Stimulated activated CD8-positive, alpha-beta memory T cell treated with anti-CD3 and anti-CD28 coated beads, Interleukin-7, amount 100 ng/mL, for 24 hours (primary cell): ENCODE measurements at places on chromosomes 2 and 18.

- DNase-seq = no peak
These were observed 15.5 kb upstream of the METTL21A start for GRCh38 chr2:207640661-207641060.

GRCh38 chr2:96505231-96505889, at the start of gene NEURL3:
TSS of gene NEURL3 (minus strand) at chr2:96505357. CDS start at chr2:96505286, 71 bp downstream.
- DNase-seq = no peak

GRCh38 chr2:195270466-195271039, 386.5 kb upstream of the SLC39A10 start:
- no peak for DNase-seq

DNA sequence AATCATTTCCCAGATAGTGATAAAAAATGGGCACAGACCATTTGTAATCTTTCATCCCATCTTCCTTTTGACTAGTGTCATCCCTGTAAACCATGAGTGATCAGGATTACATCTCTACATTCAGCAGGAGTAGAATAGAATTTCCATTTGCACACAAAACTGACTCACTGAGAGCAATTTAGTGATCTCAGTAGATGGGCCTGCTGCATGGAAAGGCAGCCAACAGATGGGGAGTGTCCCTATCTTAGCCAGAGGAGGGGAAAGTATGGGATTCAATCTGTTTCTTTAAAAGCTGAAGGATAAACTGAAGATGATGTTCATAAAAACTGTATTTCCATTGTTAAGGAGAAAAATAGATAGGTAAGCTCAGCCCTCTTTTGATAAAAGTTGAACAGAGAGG, 441.7 kb downstream of the ZNF521 start:
- no peak for DNase-seq

DNA sequence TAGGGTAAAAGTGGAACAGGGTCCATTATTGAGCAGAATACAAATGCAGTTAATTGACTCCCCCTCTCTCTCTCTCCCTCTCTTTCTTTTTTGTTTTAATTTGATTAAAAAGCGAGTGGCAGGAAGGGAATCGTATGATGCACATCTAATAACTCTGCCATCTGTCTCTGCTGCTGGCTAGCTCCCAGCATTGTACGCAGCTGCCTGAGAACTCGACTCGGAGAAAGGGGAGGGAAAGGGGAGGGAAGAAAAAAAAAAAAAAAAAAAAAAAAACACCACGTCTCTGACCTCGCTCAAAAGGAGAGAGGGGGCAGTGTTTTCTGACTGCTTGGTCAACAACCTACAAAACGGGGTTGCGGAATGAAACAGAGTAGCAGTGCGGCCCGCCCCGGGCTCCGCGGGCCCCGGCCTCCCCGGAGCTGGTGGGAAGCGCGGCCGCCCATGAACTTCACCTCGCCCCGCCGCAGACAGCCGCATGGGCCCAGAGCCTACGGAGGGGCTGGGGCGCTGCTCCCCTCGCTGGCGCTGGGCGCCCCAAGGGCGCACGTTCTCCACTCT, 265.7 kb downstream of the TCF4 start:
- no peak for DNase-seq

DNA sequence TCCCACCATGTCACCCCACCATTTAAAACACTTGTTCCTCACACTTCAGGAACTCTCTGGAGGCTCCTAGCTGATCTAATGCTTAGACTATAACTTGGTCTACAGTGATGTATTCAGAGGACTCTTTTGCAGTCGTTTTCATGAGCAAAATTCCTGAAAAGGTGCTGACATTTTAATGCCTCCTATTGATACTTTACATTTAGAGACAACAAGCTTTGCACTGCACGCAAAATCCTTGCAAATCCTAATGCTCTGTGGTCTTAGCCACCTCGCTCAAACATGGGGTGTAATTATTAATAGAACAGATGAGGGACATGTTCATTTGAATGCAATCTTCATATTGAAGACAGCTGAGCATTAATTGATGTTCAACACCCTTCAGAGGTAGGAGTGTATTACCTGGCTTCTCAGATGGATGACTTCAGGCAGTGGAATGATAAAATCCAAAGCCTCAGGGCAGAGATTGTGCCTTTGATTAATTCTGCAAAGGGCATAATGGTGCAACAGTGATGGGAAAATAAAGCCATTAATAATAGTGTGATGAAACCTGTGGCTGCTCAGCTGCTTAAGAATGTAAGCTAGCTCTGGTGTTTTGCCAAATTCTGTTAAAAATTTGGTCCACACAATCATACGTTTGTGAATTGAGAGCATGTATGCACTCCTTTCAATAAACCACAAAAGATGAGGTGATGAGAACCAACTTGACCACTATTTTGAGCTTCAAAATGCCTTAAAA, 5.4 kb downstream of the CTAGE1 start:
- no peak for DNase-seq

DNA sequence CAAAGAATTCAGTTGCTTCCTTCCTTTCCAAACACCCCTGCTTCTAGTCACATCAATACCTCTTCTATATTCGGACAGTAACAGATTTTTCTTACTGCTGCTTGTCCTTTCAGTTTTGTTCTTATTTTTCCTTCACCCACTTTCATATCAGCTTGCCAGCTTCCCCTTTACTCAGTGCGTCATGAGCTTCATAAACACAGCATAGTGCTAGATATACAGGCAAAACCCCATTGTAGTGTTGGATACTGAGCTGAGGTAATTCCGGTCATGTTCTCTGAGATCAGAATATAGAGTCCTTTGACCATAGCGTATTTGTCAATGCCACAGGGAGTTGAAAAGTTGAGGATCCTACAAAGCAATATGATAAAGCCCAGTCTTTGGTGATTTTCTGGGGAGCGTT, 2.4 kb downstream of the FARP2 start:
- DNase-seq = no peak

DNA sequence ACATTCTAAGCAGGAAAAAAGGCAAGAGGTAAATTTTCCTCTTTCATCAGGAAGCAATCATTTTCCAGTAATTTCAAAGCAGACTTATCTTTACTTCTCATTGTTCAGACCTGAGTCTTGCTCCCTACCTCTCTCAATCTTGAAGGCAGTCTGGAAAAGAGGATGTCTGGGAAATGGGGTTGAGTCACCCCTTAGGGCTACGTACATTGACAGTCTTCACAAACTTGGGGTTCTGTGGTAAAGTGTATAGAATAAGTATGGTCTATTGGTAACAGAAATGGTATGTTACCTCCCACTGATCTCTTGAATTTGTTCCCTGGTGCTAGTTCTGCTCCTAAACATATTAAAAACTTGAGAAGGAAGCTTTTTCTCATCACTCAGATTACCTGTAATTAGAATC, 361.3 kb downstream of the SS18 start:
- DNase-seq = no peak

DNA sequence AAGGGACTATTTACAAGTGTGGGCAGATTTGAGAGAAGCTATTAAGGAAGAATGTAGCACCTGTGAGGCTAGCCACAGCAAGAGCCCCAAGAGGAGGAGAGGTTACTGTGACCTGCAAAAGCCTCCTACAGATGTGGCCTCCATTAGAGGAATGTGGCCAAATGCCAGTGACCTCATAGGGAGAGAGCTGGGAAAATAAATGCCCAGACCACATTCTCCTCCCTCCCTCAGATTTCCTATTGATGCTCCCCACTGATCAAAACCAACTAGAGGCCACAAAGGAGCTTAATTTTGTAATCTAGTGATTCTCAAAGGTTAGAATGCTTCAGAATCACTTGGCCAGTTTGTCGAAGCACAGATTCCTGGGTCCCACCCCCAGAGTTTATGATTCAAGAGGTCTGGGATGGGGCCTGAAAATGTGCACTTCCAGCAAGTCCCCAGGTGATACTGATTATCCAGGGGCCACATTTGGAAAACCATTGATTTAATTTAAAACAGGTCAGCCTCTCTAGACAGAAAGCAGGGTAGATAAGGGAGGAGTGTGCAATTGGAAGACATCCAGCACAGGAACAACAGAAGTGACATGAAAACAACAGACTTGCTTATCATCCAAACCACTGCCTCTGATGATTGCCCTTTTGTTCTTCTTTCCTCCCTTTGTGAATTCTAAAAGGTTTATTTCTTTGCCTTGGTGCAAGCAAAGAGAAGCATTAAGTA, 61.2 kb upstream of the RBBP8 start:
- no peak for DNase-seq

- DNase-seq = no peak
These were observed 72.6 kb upstream of the ZNF532 start for GRCh38 chr18:58792086-58792485.

GRCh38 chr18:79763407-79763806, 34.3 kb upstream of the KCNG2 start:
- DNase-seq = no peak

GRCh38 chr2:128037649-128038048, 9.8 kb upstream of the SAP130 start:
- no peak for DNase-seq

- DNase-seq = no peak
These were observed 122.2 kb downstream of the RBMS1 start for GRCh38 chr2:160371251-160372009.

GRCh38 chr2:25619185-25619584, 54.2 kb downstream of the DTNB start:
- no peak for DNase-seq

GRCh38 chr2:45583977-45584376, 27.1 kb downstream of the SRBD1 start:
- no peak for DNase-seq

- DNase-seq = no peak
These were observed 70.3 kb upstream of the DOCK10 start for GRCh38 chr2:225112362-225113126.

- no peak for DNase-seq
These were observed 75.5 kb upstream of the GATA6 start for GRCh38 chr18:22093731-22094357.

DNA sequence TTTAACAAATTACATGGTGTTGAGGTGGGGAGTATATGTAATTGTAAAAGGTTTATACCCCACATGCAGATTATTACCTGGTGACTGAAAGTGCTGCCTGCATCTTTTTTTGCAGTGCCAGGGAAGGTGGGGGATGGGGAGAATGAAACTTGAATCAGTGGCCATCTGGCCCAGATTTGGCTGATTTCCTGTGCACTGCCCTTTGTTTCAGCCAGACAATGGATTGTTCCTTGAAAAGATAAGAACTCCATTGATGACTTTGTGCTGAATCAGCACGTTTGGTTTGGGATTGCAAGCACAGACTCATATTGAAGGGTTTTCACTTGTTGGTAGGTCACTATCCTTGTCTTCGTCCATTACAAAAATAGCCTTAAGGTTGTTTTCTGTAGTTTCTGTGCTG, 20.9 kb downstream of the GREB1L start:
- no peak for DNase-seq

GRCh38 chr2:221186873-221187272, 385.2 kb downstream of the EPHA4 start:
- no peak for DNase-seq

DNA sequence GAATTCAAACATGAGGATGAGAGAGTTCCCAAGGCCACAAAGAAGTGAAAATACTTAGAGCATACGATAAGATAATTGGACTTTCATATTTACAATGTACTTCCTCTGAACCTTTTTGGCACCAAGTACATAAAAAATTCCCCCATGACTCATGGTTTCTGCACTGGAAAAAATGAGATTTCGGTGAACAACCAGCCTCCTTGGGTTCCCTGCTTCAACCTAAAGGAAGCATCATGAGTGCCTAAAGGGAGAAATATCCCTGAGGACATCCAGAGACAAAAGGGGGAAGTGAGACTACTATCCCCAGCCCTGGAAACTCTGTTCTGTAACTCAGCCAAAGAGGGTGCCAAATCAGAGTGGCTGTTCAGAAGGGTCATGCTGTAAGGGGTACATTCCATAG, 562.7 kb upstream of the SLC39A10 start:
- no peak for DNase-seq

- DNase-seq = no peak
These were observed 70.1 kb upstream of the BZW1 start for GRCh38 chr2:200741468-200742202.

- DNase-seq = no peak
These were observed 3.9 kb downstream of the MAPRE2 start for GRCh38 chr18:35045121-35045520.

DNA sequence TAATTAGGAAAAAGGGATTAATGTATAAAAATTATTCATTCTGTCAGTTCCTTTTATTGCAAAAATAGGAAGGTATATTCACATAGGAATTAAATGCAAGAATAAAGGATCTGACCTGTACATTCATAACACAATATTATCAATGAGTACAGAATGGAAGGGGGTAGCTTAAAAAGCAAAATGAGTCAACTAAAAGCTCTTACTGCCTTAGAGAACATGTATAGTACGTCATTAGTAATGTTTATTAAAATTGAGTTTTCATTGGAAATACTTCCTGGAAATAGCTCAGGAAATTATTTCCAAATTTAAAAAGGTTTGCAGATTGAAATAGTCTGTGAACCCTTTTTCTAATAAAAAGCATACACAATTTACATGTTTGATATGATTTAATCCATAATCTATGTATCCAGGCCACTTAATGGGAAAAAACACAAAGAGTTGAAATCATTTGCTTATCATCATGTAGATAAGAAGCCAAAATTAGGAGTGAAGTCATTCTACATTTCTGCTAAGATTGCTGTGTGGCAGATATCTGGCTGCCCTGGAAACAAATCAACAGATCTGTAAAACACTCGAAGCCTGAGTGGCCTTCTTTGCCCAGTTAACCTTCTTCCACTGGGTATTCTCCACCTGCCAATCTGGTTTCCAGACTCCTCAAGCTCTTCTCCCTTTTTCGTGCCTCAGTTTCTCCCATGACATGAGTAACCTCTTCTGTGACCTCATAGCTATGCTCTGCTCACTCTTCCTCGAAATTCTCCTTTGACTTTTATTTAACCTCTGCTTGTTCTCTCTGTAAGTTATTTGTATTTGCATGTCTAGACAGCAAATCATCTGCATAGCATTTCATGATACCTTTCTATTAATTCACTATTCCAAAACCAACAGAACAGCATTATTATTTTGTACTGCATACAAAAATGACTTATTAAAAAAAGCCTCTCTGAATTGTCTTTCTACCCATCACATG, 181.2 kb upstream of the REV1 start:
- DNase-seq = no peak

DNA sequence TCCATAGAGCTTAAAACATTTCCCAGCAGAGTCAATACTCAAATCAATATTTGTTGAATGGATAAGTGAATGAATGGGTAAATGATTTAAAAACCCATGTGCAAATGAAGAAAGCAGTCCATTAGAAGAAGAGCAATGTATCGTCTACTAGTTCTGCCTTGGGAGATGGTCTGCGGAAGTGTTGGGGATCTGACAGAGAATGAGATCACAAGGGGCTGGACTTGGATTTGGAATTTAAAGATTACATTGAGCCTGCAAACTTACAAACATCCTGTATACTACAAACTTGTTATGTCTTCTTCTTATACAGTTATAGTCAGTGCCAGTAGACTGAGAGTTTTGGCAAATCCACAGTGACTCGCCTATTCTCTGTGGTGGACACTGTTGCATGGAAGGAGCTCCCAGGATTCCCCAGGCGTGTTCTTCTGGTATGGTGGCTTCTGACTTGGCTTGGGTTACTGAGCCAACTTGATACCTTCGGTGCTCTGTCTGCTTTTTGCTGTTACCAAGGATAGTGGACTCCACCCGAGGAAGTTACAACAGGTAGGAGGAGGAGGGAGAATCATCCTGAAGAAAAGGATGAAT, 163.3 kb upstream of the SERPINE2 start:
- DNase-seq = no peak

- DNase-seq = no peak
These were observed 21.7 kb downstream of the BCL11A start for GRCh38 chr2:60531701-60532133.

GRCh38 chr2:46519265-46519664, 39.9 kb downstream of the TMEM247 start:
- DNase-seq = no peak
